ENCODE measurements at places on chromosomes 7 and 10.

GRCh38 chr10:122296363-122297120 lies 25.4 kb downstream of the BTBD16 start:
- DNase-seq = no peak

DNA sequence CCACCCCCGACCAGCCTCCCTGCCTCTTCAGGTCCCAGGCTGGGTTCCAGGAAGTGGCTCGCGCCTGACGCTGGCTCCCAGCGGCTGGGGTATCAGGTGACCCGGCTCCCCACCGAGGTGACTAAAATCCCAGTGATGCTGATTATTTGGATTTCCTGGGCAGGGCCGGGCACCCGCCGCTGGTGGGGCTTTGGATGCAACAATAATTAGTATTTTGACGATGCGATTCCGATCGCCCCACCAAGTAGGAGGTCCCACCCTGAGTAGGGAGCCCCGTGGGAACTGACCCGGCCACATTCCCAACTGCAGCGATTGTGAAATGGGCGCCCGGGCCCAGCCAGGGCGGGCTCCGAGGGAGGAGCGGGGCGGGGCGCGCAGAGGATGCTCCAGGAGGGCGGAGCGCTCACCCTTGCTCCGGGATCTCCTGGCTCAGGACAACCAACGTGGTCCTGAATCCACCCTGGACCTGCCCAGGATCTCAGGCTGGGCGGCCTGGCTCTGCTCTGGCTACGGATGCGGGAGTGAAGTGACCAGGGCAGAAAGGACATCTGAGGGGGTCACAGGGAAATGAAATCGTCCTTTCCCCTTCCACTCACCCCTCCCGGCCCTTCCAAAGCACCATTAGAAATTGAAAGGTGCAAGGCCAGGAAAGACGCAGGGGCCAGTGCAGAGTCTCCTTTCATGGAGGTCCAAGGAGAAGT lies 32.6 kb downstream of the DUSP5 start:
- no peak for DNase-seq

DNA sequence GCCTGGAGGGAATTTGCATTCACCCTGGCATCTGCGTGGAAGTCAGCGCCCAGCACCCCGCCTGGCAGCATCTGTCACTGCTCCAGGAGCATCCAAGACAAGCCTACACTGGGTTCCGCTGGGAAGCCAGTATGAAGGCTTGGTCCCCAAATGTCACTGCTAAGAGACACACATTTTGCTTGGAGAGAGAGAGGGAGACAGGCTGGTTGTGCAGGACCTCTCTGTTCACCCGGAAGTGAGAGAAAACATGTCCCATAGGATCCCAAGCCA lies 119.5 kb downstream of the SEC23IP start:
- DNase-seq = no peak

DNA sequence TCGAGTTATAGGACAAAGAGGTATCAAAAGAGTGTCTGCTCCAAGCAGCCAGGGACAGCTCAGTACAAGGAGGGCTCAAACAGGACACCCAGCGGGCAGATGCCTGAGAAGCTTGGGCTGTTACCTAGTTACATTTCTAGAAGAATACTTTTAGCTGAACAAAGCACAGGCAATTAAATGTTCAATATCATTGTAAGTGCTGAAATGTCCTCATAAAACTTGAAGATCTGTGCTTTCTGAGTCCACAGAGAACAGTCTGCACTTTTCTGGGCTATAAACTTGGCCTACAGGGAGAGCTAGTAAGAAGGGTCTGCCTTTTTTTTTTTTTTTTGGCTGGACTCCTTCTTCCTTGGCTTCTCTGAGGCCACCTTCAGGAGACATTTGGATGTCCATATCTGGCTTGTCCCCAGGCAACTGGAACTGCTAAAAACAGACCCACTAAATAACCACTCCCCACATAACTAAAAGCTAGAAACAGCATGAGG lies 123.2 kb downstream of the SLC16A9 start:
- no peak for DNase-seq

DNA sequence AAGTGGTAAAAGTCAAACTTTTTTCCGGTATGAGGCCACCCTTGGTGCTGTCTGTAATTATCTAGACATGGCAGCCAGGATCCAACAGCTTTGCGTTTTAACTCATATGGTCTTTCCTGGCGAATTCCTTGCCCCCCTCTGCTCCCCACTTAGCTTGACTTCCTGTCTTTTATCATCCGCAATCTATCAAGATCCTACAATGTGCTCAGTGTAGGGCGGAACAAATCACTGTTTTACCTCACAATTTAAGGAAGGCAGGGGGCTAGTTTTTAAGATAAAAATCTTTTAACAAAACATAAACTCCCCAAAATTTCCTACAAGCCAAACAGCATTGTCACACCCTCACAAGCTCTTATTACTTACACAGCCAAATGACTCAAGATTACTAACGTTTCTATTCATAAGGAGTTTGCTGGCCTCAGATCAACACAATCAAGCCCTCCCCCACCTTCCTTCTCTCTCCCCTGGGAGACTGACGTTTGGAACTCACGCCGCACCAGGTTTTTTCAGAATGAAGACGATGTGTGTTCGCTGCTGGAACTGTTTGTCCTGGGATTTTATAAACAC lies 1.3 kb upstream of the CDK14 start:
- DNase-seq = no peak

GRCh38 chr7:41315764-41316163 lies 387.1 kb downstream of the INHBA start:
- DNase-seq = no peak

DNA sequence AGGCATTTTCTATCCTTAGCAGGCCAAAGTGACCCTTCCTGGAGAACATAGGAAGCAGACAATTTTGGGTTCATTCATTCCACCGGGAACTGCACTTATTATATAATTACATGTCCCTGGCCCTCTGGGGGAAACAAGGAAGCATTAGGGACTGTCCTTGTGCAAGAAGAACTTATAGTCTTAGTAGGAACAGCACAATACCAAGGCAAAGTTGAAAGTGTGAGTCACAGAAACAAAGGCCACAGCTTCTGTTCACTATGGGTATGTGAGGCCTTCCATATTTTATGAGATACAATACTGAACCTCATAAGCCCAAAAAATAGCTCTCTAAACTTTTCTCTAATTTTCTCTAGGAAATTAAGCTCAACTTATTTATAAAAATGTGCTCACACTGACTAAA lies 18.4 kb upstream of the AKR1B10 start:
- DNase-seq = no peak

DNA sequence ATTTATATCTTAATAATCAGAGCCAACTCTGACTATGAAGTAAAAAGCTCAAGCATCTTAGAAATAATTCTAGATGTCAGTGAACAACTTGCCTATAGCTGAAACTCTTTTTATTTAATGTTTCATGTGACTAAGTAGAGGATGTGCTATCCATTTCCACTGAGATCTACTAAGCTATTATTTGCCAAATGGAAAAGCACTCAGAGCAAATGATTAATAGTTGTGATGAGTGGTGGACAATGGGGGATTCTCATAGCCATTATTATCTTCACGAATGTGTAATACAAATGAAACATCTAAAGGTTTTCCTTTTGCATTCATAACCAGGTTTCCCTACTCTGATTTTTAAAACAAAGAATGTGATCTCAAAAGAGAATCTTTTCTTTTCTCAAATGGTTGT lies 126.6 kb upstream of the GNAI1 start:
- no peak for DNase-seq

DNA sequence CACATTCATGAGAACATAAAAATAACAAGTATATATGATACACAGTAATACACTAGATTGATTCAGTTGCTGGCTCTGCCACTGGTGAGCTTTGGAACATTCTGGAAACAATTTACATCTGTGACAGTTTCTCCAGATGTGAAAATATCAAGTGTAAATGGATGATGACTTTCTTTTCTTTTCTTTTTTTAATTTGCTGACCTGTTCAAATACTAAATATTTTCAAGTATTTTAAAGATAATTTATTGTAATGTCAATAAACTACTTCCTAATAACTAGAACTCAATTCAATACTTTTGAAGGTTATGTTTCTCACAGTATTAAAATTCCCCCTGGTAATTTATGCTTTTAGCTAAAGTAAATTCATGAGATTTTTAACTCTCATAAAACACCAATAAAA lies 180.3 kb downstream of the CRPPA start:
- no peak for DNase-seq

DNA sequence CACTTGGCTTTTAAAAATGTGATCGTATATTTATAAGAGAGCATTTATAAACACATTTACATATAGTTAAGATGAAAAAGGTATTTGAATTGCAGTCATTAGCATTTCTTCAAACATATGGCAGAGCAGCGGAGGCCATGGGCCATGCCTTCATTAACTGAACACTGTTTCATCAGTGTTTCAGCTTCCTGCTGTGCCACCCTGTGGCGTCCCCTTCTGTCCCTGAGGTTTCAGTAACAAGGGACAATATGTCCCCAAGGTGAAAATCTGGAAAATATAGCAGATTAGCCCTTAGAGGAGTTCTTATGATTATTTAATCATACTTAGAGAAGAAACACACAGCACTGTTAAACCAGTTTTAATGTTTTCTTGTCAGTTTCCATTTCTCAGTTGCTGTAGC lies 577.8 kb downstream of the ETV1 start:
- DNase-seq = no peak

DNA sequence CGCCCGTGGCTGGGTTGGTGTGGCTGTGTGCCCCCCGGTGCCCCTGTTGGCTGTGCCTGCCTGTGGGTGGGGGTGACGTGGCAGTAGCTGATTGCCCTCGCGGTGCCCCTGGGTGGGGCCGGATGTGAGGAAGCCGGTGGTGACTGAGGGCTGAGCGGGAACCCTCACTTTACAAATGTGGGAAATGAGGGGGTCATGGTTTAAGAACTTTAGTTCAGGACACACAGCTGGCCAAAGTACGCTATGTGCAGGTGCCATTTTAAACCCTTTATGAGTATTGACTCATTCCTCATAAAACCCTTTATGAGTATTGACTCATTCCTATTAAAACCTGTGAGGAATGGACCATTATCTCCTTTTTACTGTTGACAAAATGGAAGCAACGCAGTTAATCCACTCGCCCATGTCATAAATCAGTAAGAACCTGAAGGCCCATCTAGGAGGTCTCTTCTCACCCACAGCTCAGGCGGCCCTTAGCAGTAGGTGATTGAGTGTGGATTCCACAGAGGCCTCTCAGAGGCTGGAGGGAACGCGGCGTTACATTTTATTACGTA lies 290.1 kb upstream of the COBL start:
- no peak for DNase-seq

- no peak for DNase-seq
Measured at GRCh38 chr10:50561266-50561665, 62.5 kb downstream of the SGMS1 start.

- DNase-seq = no peak
Measured at GRCh38 chr10:125157505-125157904, 2.9 kb downstream of the CTBP2 start.

DNA sequence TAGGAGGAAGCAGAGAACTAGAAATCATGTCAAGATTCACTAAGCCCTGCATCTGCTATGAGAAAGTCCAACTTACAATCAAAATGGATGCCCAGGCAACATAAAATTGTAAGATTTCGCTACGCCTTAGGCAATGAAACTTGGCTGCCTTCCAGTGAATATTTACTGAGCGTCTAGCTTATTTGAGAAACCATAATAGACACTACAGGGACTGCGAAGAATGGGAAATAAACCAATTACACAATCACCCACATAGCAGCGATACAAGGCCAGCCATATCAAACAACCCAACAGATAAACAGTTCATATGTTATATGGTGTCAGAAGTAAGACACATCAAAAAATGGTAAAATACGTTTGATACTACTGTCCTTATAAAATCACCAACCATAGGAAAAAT lies 545.0 kb upstream of the C7orf33 start:
- no peak for DNase-seq

- DNase-seq = no peak
Measured at GRCh38 chr10:86401588-86402282, 35.1 kb upstream of the GRID1 start.

GRCh38 chr10:36669615-36670352 lies 455.6 kb upstream of the ANKRD30A start:
- no peak for DNase-seq

GRCh38 chr7:25386311-25386744 lies 158.0 kb upstream of the NPVF start:
- no peak for DNase-seq

GRCh38 chr7:89145801-89146200 lies 350.3 kb upstream of the TEX47 start:
- no peak for DNase-seq

DNA sequence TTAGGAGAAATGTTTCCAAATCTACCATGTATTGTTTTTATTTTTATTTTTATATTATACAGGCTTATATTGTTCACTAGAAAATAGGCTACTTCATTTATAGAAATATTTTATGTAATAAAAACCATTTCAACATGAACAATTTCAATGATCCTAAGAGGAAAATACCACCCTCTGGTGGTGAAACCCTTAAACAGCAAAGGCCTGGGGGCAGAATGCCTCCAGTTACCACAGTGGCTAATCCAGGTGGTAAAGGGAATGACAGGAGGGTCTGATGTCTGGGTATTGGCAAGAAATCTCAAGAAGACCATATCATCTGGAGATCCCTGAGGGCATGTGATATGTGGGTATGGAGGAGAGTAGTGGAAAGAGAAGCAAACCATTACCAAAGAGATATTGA lies 19.3 kb downstream of the MACC1 start:
- DNase-seq = no peak

- no peak for DNase-seq
Measured at GRCh38 chr10:133203652-133204195, 26.3 kb upstream of the UTF1 start.

GRCh38 chr7:92035576-92035975 lies 94.9 kb downstream of the AKAP9 start:
- no peak for DNase-seq
